ENCODE measurements at places on chromosomes 7 and 10. TPM values are rescaled to one million over a fixed set of nuclear protein-coding genes. Genes with fewer than 3 reads are reported as not detected.

Gene HECW1
- total RNA-seq = not detected

Gene C10orf62
- total RNA-seq = 0.28 TPM

- DNase-seq = no peak
Observed at GRCh38 chr7:66238773-66239466, 33.8 kb downstream of the TPST1 start.

DNA sequence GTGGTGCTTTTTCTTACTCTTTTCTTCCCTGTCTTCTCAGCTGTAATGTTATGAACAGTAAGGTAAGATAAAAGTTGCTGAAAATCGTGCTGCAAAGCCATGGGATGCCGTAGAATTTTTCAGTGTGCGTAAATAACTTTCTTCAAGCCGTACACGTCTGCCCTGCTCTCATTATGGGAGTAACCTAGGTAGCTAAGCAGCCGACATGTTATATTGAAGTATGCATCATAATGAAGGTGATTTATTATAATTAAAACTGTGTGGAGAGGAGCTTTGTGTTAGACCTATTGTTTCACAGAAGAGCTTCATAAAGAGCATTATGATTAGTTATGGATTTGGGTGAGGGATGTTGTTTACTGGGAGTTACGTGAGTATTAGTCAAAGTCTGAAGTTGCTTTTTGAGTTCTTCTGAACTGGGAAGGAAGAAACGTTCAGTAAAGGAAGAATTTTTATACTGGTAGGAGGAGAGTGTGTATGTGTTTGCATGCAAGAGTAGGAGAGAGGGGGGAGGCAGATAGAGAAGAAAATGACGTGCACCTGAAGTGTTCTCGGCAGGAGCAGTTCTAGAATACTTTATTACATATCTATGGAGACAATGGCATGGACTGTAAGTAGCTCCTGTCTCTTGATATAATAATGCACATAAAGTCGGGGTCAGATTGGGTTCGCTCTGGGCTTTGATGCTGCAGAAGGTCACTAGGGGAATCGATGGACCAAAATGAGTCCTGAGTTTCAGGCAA is 56.3 kb downstream of the POU6F2 start:
- no peak for DNase-seq

DNA sequence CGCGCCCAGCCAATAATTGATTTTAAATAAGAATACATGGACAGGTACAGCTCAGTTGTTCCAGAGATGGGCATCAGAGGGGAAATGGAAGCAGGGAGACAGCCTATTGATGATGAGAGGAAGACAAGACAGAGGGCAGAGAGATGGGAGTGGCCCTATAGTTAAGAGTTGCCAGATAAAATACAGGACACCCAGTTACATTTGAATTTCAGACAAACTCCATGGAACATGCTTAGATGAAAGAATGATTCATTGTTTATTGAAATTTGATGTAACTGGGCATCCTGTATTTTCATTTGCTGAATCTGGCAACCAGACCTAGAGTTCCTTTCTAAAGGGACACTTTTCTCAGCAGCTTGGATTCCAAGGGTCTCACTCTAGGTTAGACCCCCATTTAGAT is 341.1 kb downstream of the FRMD4A start:
- DNase-seq = no peak

DNA sequence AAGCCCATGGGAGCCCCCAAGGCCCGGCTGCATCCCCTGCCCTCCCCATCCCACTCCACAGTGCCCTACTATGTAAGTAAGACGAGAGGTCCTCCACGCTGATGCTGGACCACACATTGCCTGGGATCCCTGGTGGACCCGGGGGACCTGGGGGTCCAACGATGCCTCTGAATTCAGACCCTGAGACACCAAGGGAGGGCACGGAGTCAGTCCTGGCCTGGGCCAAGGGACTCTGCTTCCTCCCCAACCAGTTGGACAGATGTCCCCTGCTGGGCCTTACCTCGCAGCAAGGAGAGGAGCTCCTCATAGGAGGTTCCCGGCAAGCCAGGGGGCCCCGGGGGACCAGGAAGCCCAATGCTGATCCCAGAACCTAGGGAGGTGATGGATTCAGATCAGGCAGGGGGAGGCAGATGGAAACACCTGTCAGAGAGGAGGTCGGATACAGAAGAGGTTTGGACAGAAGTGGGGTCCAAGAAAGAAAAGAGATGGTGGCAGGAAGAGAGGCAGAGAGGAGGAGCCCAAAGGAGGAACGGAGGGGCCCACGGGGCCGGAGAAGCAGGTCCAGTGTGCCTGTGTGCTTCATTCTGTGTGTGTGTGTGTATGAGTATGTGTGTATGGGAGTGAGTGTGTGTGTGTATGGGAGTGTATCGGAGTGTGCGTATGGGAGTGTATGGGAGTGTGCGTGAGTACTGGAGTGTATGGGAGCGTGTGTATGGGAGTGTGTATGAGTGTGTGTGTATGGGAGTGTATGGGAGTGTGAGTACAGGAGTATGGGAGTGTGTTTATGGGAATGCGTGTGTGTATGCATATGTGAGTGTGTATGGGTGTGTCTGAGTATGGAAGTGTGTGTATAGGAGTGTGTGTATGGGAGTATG is 50.2 kb downstream of the COL17A1 start:
- no peak for DNase-seq

DNA sequence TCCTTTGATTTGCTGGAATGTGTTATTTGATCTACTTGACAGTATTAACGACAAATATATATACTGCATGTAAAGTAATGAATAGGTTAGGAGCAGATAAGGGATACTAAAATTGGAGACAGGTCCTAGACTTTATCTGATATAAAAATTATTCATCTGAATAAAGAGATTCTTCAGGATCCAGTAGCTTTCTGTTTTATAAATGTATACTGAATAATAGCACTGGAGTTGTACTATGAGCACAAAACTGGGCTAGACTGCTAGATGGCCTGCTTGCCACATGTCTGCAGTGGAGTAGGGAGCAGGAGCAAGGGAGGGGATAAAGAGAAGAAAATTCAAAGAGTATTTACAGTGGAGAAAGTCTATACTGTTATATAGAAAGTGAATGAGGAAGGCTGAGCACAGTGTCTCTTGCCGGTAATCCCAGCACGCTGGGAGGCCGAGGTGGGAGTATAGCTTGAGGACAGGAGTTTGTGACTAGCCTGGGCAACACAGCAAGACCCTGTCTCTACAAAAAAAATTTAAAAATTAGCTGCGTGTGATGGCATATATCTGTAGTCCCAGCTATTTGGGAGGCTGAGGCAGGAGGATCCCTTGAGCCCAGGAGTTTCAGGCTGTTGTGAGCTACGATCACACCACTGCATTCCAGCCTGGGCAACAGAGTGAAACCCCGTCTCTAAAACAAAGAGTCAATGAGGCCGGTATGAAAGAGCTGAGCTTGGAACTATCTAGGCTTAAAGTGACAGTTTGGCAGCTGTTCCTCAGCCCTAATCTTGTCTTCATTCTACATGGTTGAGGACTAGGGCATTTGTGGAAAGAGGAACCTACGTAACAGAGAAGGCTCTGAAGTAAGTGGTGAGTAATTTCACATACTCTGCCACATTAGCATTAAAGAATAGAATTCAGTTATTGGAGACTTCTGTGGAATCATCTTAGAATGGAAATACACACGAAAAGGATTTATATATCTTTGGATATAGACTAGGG is 41.8 kb downstream of the CD36 start:
- no peak for DNase-seq

DNA sequence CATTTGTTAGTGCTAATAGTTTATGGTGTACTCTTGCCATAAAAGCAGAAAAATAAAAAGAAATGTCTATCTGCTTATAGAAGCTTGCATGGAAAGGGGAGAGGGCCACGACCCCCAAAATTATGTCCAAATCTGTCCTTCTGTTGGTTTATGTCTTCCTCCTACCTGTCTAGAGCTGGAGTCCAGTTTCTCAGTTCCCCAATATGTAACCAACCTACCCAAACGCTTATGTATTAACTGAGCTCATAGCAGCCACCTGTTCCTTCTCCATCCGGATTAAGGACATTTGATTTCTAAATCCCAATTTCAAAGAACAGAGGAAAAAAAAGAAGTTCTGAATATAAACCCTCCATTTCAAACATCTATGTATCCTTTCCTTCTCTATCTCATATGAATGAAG is 30.3 kb upstream of the TPK1 start:
- DNase-seq = no peak

Gene ZKSCAN5
- 11.7 TPM for total RNA-seq

Gene LIPM
- total RNA-seq = not detected

DNA sequence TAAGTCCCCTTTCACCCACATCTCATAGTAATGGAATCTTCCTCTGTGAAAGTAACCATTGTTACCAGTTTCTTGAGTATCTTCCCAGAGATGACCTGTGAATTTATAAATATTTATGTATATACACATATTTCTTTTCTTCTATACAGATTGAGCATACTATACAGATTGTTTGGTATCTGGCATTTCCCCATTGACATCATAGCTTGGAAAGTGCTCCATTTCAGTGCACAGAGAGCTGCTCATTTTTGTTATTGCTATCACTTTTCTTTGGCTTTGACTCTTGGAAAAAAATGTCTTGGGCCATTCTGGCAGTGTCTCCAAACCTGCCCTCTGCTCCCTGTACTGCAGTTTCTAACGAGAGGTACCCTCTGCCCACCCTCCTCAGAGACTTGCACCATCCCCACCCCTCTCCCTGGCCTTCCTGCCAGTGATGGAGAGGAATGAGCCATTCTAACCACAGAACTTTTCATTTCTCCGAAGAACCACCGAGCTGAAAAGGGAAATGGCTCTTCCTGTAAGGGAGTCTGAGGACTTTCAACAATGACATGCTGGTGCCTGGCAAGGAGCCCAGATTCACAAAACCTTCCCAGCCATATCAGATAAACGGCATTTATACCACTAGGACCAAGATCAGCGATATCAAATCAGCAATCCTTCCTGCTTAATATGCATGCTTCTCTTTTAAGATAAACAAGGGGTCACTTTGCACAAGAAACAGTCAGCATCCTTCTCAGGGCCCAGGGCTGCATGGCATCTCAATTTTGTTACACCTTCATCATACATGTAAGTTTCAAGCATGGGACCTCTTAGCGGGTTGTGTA is 19.7 kb upstream of the CCSER2 start:
- DNase-seq = no peak

DNA sequence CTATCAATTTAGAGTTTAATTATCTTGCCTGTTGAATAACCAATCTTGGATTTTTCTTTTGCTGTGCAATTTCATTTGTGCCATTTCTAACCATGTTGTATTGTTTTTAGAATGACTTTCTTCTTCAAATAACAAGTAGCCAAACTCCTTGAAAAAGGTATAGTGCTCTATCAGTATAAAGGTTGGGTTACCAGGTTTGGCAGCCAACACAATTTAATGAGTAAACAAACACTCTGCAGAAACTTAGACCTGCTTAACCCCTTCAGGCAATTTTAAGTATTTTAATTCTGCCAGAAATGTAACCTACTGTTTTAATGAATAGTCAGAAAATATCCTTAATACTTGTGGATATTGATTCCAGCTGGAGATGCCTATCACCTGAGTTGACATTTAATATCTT is 299.8 kb downstream of the ARL4A start:
- no peak for DNase-seq

Gene EN2
- not detected for total RNA-seq

Gene PNLIPRP3
- total RNA-seq = not detected

GRCh38 chr10:31359979-31360378 is 41.0 kb downstream of the ZEB1 start:
- DNase-seq = peak; percentile 66

- peak; percentile 83 for DNase-seq
Observed at GRCh38 chr7:76409537-76409936, at the start of gene SSC4D. SSC4D (minus strand) TSS chr7:76409697; CDS start chr7:76404439, 5,258 bp downstream.

All from HepG2 (cell line).